NB4 (cell line): ENCODE measurements at places on chromosomes 4 and X.

GRCh38 chr4:173492315-173492714, 37.7 kb downstream of the HAND2 start:
- peak; percentile 32 for DNase-seq

GRCh38 chr4:166501941-166502382, 628.9 kb downstream of the TLL1 start:
- DNase-seq: peak; percentile 32

GRCh38 chr4:34039766-34040165, 2204.5 kb downstream of the ARAP2 start:
- no peak for DNase-seq

- peak; percentile 89 for DNase-seq
Observed at GRCh38 chr4:77193511-77194102, 36.6 kb downstream of the CCNG2 start.

DNA sequence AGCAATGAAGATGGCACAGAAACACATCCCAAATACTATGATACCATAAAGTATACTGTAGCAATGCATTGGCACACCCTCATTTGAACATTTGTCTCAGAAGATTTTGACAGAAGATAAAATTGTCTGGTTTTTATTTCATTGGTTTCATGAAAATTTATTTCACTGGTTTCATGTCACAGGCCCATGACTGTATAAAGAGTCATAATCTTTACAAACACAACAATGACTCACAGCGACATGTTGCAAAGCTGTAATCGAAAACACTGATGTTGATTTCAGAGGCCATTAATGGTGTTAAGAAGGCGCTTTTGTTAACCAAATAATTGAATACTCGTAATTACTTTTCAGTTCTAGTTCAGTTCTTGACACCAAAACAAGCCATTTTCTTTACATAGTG, 8.1 kb upstream of the DTHD1 start:
- no peak for DNase-seq

DNA sequence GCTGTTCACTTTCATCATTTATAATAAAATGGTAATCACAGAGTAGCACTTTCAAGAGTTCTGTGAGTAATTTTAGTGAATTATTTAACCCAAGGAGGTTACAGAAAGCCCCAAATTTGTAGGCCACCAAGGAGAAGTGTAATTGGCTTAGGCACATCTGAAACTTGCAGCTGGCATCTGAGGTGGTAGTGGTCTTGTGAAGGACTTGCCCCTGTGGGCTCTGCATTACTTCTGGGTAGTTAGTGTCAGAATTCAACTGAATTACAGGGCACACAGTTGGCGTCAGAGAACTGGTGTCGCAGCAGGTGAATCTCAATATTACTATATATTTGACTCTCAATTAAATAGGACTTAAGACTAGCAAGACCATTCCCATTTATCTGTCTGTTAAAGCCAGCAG, 36.9 kb downstream of the GPR174 start:
- no peak for DNase-seq

GRCh38 chr4:166042510-166043055, 169.5 kb downstream of the TLL1 start:
- no peak for DNase-seq

DNA sequence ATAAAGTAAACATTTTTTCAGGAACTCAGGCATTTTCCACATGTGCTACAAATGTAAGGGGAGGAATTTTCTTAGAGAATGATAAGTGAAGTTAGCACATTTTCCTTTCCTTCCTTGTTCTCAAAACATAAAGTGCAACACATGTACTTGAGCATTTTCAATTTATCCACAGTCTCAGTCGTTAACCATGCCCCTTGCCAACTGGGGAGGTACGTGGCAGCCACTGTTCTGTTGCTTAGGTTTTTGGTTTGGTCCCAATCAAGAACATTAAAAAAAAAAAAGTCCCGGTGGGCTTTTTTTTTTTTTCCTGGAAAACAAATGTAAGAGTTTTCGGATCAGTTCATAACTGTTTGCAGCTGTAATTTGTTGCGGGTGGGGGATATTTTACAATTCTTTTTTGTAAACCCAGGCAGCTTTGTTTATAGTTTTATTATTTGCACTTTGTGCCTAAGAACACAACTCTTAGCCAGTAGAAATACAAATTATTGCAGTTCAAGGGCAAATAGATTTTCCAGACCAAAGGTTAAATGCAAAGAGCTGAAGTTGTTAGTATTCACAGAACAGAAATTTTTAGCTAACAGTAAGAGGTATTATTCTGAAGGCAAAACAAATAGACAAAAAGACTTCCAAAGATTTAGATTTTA, 112.1 kb upstream of the NAP1L5 start:
- no peak for DNase-seq

DNA sequence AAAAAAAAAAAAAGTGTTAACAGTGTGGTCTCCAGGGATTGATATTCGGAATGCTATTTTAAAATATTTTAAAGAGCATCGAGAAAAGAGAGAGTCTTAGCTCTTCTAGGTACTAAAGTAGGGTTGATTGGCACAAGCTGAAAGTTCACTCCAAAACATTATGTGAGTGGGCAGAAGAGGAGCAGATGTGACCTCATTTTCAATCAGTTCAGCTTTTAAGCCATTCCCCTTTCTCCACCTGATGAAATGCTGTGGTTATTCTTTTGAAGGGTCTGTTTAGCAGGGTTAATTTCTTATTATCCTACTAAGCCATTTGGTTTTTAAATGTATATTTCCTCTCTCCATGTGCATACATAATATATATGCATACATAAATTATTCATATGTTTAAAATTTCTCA, 69.2 kb downstream of the GALNT7 start:
- no peak for DNase-seq

- DNase-seq: no peak
Observed at GRCh38 chrX:443536-444210, 57.0 kb upstream of the PPP2R3B start.

DNA sequence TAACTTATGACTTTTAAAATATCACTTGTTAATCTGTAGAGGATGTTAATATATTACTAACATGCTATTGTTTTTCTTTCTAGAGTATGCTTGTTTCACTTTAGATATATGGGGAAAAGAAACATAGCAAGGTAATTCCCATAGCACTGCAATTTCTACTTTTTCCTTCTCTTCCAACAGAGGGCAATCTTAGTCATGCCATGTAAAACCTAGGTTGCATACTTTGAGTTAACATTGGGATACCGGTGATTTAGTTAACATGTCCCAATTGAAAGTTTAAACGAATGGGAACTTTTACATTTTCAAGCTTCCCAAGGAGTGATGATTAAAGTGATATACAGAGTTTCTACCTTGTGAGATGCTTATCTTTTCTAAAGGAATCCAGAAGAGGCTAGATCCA, 89.4 kb upstream of the IL13RA1 start:
- no peak for DNase-seq

DNA sequence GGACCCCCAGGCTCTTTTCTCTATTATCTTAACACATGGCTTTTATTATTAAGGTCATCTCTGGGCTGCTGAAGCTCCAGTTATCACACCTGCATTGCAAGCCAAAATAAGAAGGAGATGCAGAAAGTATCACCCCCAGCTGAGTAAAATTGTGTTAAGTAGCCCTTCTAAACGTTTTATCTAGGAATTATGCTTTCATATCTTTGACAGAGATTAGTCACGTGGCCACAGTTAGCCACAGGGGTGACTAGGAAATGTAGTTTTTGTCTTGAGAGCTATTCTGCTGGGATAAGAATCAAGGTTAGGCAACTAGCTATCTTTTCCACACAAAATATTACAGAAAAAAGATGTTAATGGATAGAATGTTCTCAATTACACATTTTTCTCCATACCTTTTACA, 102.1 kb downstream of the ANXA3 start:
- DNase-seq: peak; percentile 28

DNA sequence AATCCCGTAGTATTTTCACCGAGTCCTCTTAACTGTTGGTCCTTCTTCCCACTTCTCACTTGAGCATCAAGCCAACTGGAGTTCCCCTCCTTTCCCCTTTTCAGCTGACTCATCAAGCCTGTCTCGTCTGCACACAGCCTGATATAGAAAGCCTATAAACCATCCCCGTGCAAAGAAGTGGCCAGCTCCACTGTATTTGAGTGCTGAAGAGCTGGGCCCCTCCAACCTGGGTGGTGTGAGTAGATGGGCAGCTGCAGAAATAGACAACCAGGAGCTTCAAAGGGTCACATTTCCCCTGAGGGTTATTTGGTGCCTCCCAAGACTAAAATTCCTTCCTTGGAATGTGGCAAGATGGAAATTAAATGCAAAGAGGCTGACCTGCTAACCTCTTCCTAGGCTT, 199.7 kb downstream of the HS6ST2 start:
- no peak for DNase-seq

DNA sequence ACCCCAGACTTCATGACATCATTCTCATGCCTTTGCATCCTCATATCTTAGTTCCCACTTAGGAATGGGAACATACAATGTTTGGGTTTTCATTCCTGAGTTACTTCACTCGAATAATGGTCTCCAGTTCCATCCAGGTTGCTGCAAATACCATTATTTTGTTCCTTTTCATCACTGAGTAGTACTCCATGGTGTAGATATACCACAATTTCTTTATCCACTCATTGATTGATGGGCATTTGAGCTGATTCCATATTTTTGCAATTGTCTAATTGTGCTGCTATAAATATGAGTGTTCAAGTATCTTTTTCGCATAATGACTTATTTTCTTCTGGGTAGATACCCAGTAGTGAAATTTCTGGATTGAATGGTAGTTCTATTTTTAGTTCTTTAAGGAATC, 1026.8 kb downstream of the STPG2 start:
- no peak for DNase-seq

DNA sequence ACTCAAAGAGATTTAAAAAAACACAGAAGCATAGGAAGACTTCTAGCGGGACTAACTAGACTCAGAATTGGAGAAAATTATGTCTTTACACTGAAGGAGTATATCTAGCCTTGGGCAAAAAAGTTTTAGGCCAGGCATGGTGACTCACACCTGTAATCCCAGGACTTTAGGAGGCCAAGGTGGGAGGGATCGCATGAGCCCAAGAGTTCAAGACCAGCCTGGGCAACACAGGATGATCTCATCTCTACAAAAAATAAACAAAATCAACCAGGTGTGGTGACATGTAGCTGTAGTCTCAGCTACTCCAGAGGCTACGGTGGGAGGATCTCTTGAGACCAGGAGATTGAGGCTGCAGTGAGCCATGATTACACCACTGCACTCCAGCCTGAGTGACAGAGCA, 99.5 kb downstream of the NEUROG2 start:
- no peak for DNase-seq

DNA sequence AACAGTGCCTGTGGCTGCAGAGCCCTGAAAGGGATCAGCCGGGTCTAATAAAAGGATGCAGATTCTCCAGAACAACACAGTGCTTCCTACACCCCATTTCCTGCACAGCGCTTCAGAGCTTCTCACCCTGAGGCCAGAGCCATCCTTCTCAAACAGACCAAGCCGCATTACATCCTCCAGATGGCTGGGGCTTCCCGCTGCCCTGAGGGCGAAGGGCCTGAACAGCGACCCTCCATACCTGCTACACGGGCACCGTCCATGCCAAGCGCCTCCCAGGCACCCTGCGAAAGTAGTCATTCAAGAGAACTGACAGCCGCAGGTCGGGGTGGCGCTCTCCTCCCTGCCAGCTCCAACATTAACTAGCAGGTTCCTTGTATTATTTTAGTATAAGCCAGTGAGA, 36.5 kb downstream of the ACOX3 start:
- no peak for DNase-seq

GRCh38 chrX:134601240-134601765, 57.0 kb downstream of the PLAC1 start:
- no peak for DNase-seq

DNA sequence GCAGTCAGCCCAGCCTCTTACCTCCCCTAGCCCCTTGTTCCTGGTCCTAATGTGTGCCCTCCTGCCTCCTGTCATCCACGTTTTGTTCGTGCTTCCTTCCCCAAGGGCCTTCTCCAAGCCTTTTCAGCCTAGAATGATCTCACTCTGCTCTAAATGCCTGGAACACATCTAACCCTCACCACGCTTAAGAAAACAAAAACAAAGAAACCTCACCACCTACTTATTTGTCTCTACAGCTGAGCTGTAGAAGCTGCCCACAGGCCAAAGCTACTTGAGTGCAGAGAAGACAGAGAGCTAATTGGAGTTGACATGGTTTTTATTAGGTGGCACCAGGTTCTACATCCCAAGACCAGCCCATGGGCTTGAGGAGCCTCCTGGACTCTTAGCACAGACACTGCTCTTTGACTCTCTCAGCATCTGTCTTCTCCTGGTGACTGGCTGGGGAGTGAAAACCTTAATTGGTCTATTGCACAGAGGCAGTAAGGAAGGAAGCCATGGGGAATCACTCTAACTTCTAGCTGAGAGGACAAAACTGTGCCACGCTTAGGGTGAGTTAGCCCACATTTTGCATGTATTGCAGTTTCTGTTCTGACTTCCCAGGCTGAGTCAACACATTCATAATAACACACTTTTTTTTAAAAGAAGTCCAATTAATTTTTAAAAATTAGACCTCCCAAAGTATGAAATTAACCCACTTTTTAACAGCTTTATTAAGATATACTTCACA, 52.3 kb upstream of the PDK3 start:
- no peak for DNase-seq

DNA sequence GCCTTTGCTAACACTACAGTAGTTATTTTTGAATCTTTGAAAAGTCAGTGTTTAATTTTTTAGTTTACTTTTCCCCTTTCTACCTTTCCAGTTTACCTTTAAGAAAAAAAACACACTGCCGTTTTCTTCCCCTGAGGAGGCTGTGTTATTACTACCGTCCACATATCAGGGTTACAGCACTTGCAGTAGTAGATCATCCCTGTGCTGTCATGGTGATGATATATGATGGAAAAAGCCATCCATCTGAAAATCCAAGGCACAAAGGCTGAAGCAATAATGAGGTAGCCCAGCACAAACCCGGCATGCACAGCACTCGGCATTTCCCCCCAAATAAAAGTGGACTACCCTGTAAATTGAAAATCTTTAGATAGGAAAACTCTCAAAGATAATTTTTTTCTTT, 258.7 kb downstream of the CXXC4 start:
- DNase-seq: no peak

DNA sequence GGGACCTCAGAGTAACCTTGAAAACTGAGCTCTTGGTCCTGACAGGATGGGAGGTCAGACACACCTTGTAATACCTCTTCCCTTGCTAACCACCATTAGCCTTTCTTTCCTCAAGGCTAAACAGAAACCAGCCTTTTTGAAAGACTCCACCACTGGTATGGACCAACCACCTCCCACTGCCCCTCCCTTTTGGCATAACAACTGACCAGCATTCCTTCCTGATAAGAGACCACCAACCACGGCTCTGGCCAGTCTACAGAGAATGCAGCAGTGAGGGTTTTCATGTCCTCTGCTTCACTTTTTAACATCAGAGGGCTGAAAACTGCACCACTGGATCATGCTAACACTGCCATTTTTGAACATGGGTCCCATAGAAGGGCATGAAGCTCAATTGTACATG, 100.2 kb upstream of the MID1IP1 start:
- DNase-seq: no peak
